ENCODE measurements at places on chromosomes 4 and X.

DNA sequence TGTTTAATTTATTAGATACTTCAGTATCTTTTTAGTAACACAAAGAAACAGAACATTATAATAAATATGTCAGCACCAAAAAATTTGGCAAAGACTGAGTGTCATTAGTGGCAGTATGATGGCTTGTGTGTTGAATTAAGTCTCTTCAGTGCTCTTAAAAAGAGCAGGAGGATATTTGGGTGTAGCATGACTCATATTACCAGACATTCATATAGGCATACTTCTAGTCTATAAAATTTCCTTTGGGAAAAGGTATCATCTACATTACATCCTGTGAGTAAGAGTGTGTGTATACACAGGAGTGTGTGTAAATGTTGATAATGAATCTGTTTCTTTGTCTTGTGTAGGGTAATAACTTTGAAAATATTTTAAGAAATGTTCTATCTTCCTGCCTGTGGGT is 135.7 kb downstream of the CNKSR2 start:
- DNase-seq = no peak

DNA sequence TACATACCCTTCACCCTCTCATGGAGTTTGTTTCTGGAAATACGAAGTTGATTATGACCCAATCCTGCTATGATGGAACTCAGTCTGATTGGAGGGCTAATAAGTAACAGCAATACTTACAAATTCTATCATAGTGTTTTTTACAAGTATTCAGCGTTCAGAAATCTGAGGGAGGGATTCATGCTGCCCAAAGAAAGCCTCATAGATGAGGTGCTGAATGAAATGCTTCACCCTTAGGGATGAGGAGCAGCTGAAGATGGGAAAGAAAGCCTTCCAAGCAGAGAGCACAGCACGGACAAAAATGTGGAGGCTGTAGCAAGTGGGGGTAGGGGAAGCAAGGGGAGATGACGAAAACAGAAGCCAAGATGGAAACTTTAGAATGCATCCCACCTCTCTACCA is 27.9 kb upstream of the TBC1D1 start:
- DNase-seq = no peak

- DNase-seq = no peak
Observed at GRCh38 chr4:148224476-148224875, 217.7 kb downstream of the NR3C2 start.

DNA sequence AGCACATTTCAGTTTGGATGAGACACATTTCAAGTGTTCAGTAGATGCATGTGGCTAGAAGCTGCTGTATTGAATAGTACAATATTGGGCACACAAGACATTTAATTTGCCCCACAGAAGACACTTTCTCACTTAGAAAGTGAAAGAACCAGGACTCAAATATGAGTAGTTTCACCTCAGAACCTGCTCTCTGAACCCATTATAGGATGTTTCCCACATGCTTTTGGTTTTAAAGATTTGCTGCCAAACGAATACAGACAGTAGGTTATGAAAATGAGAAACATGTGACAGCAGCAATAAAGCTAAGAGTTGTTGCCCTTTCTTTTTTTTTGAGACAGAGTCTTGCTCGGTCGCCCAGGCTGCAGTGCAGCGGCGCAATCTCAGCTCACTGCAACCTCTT is 32.3 kb downstream of the C4orf54 start:
- no peak for DNase-seq

DNA sequence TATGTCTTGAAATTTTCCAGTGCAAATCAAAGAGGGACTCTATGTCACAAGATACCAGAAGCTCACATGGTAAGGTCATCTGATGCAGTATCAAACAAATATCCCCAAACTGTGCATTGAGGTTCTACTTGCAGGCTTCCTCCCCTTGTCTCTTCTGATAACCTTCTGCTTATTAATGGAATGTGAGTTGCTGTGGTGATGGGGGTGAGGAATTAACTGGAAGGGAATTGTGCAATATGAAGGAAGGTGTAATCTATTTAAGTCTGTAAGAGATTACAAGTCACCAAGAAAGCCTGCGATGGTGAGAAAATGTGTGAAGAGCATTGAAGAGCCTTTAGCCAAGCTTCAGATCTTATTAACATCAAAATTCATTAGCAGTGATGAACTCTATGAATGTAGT is 15.4 kb upstream of the MAGED1 start:
- no peak for DNase-seq

GRCh38 chr4:187103351-187103750 is 379.7 kb upstream of the FAT1 start:
- DNase-seq = no peak

DNA sequence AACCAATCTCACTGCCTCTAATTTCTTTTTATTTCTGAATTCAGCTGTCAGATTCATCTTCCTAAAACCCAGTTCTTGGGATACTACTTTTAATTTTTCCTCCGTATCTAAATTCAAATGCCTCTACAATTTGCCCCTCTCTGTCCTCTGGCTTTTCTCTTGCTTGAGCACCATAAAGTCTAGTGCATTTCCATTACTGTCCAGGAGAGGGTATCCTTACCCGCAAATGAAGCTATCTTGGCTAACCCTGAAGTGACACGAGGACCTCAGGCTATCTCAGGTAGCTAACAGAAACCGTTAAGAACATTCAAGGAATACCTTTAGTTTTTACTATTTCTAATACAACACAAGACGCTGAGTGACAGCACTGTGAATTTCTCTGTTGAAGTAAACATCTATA is 49.4 kb upstream of the PRR32 start:
- DNase-seq = peak; percentile 0

GRCh38 chrX:106612393-106612763 is 600 bp downstream of the RADX start:
- DNase-seq = no peak

GRCh38 chrX:15492469-15492868 is 664 bp downstream of the PIR start:
- DNase-seq = no peak

GRCh38 chrX:101617211-101618191 is at the start of gene ARMCX6:
ARMCX6 (minus strand) TSS chrX:101618000; CDS start chrX:101616620, 1,380 bp downstream.
- peak; percentile 81 for DNase-seq

DNA sequence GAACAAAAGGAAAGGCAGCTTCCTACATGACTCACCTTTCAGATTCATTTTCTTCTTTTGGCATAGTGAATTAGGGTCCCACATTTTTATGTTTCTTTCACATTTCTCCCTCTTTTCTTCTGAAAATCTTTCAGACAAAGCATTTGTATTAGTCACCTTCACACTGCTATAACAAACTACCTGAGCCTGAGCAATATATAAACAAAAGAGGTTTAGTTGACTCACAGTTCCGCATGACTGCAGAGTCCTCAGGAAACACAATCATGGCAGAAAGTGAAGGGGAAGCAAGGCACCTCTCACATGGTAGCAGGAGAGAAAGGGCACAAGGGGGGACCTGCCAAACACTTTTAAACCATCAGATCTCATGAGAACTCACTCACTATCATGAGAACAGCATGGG is 36.9 kb downstream of the MAGEA9 start:
- no peak for DNase-seq

DNA sequence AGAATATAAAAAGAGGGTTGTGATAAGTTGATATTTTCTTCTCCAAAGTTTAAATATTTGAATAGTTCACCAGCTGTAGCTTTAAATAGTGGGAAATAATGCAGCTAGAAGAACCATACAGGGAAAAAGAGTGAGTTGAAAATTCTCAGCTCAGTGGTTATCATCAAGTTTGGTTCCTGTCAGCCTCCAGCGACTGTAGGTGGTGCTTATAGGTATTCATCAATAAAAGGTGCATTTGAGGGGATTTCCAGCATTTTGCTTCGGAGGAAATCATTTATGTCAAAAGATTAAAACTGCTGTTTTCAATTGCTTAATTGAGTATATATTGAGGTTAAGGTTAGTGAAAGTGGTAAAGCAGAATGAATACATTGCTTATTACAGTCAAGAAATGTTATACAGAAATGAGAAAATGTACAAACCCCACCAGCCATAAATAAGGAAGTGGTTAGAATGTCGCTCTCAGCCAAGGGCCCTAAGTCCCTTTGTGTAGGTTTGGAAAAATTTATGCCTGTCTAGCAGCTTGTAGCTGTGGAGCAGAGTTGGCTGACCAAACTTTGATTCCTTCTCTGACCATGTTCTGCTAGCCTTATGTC is 532.9 kb upstream of the FTHL17 start:
- DNase-seq = no peak

DNA sequence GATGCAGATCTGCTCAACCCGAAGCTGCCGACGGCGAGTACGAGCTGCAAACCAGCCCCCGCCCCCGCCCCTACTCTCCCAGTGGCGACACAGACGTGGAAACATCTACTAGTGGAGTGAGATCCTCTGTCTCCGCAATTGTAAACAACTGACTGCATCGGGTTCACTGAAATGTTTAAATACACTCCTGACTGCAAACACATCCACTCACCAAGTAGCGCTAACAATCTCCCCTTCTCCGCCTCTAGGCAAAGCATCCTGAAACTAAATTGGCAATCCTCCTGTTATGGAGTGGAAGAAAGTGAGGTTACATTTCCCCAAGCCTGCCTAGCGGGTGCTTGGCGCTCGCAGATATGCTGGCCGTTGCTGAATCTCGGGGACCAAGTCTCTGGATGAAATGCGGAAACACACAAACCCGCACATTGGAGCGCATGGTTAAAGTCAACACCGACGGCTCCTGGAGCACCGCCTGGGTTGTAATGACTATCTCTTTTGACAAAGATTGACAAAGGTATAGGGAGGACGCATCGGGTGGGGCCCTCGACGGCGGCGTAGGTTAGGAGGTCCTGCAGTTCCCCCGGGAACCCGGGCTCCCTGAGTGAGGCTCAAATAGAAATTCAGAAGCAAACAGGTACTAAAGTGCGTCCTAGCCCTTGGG is 117.0 kb upstream of the TEX13C start:
- DNase-seq = peak; percentile 74

DNA sequence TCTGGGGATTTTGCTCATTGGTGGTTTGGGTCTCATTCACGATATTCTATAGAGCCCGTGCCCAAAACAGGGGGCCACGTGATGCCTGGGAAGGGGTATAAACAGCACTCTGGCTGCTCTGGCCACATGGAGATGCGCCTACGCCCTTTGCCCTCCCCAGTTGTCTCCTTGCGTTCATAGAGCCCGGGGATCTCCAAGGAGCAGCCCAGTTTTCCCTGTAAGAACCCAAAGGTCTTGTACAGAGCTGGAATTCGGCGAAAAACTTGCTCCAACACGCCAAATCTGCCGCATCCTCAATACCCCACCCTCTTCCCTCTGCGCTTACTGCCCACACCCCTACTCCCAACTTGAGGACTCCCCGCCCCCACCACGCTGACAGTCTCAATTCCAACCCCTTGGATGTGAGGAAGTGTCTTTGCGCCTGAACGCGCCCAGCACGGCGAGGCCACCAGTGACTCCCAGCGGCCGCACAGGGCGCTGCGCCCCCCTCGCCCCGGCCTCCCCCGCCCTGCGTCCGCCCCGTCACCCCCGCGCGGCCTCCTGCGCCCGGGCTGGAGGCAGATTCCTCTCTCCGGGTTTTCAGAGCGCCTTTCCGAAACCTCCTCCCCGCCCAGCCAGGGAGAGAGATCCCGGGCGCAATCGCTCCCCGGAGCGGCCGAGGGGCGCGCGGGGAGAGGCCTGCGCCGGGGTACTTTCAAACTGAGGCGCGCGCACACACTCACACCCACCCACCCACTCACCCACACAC is at the start of gene NHS:
Gene NHS, plus strand, starts transcription at position 582 of the 748 bp plus-strand sequence. CDS start 558 bp downstream, outside the sequence.
- peak; percentile 85 for DNase-seq

GRCh38 chr4:156661555-156661954 is 310.0 kb downstream of the PDGFC start:
- DNase-seq = no peak

- no peak for DNase-seq
Observed at GRCh38 chr4:87079967-87080366, 140.5 kb downstream of the KLHL8 start.

DNA sequence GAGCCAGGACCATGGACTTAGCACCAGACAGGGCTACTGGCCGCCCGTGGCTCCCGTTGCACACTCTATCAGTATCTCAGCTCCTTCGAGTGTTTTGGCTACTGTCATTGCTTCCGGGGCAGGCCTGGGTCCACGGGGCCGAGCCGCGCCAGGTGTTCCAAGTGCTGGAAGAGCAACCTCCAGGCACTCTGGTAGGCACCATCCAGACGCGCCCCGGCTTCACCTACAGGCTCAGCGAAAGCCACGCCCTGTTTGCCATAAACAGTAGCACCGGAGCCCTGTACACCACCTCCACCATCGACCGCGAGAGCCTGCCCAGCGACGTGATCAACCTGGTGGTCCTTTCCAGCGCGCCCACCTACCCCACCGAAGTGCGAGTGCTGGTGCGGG is 1.6 kb downstream of the FAT4 start:
- no peak for DNase-seq

- no peak for DNase-seq
Observed at GRCh38 chr4:20666012-20666860, 34.0 kb upstream of the PACRGL start.

GRCh38 chr4:162952232-162952631 is 214.5 kb downstream of the NAF1 start:
- no peak for DNase-seq

DNA sequence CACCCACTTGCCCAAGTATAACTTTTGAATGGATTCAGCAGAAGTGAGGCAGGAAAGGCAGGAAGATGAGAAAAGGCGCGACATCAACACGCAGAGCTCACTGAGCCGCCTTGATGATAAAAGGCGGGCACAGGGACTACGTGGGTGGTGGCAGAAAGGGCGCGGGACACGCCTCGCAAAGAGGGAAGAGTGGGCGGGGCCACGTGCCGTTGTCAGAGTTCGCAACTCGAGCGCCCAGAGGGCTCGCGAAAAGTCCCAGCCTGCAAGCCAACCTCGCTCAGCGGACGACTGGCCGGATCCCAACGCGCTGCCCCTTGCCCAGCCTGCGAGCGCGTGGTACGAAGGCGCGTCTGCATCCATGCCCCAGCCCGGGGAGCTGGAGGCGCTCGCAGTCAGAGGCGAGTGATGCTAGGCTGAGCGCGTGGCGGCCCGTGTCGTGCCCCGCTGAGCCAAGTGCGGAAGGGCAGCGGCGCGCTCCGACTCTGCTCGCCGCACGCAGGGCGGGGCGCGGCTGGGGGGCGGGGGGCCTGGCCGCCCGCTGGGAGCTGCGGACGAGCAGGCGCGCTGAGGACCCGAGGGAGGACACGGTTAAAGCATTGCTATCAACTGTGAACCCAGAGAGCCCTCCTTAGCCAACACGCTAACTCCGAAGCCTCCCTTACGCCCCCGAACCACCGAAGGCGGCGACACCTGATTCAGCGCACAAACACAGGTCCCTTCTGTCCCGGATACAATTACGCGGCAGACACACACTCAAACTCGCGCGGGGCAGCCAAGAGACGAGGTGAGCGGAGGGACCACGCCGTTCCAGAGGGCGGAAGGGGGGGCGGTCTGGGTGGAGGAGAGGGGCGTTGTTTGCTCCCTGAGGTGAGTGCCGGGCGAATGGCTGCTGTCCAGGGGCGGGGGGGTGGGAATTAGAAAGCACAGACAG is at the start of gene UGT8:
Gene UGT8, plus strand, starts transcription at position 617 of the 931 bp plus-strand sequence. CDS start 24,074 bp downstream, outside the sequence.
- DNase-seq = peak; percentile 88

DNA sequence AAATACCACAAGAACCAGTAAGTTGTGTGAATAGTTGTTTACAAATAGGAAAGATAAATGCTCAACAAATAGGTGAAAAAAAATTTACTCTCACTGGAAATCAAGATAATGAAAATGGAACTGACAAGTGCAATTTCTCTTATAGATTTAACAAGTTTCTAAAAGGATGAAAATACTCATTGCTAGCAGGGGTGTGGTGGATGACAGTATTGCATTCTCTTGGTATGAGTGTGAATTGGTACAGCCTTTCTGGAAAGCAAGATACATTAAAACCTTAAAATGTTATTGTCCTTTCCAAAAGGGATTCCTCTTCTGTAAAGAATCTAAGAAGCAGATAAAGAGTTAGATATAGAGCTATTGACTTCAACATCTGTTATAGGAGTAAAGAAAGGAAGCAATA is 240.0 kb upstream of the RPS6KA3 start:
- DNase-seq = no peak
